Lung (tissue), 17 donors: ENCODE measurements at places on chromosomes 4 and X. TPM values are rescaled to one million over a fixed set of nuclear protein-coding genes. Genes with fewer than 3 reads are reported as not detected.

GRCh38 chr4:95534032-95534431 lies 14.7 kb downstream of the UNC5C start:
- H3K4me3 ChIP-seq: no peak overlapping the region
- no peak overlapping the region for H3K27ac ChIP-seq
- H3K27me3 ChIP-seq: no peaks in the 10 kb centered on the region
- no peaks in the 10 kb centered on the region for H3K36me3 ChIP-seq
- peaks cover 11% of the 10 kb centered on the region for H3K4me1 ChIP-seq
- no peak for DNase-seq

FRYL gene
- total RNA-seq: 49.0 TPM

SPIN3 gene
- 12.2 TPM for total RNA-seq

CT83 gene
- total RNA-seq: not detected

DNA sequence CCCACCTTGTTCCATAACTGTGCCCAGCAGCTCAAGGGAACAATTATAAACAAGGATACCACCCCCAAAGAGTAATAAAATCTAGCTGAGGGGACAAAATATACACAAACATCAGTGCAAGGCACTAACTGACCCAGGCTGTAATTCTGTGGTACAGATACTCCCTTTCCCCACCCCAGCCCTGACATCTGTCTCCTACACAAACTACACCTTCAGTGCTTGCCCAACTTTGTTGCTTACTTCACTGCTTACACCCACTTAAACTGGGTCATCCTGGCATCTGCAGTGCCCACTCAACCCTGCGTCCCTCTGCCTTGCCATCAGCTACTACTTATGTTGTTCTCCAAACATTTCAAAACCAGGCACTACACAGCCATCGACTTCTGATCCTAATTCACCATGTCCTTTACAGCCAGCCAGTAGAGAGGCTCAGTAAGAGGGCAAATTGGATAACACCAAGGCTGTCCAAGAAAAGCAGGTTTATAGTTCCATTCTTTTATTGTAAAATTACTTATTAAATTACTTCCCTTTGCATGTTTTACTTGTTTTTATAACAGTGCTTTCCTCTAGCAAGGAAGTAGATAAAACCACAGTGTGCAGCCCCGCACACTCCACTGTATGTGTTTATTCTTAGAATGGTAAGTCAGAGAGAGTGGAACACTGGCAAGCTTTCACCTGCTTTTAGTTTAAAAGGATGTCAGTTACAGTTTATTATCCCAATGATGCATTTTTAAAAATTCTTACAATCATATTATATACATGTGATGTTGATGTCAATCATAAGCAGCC lies 149.6 kb downstream of the INPP4B start:
- H3K4me3 ChIP-seq: no peak overlapping the region
- no peak overlapping the region for H3K27ac ChIP-seq
- no peaks in the 10 kb centered on the region for H3K4me1 ChIP-seq
- no peaks in the 10 kb centered on the region for H3K36me3 ChIP-seq
- DNase-seq: no peak

GRCh38 chr4:182916483-182917181 lies 554 bp downstream of the DCTD start:
- DNase-seq: peak; percentile 80
- H3K4me1 ChIP-seq: peaks cover 15% of the 10 kb centered on the region
- H3K27me3 ChIP-seq: no peaks in the 10 kb centered on the region
- peak overlapping the region; percentile 85 for H3K4me3 ChIP-seq

AFF2 gene
- total RNA-seq: 13.0 TPM

DNA sequence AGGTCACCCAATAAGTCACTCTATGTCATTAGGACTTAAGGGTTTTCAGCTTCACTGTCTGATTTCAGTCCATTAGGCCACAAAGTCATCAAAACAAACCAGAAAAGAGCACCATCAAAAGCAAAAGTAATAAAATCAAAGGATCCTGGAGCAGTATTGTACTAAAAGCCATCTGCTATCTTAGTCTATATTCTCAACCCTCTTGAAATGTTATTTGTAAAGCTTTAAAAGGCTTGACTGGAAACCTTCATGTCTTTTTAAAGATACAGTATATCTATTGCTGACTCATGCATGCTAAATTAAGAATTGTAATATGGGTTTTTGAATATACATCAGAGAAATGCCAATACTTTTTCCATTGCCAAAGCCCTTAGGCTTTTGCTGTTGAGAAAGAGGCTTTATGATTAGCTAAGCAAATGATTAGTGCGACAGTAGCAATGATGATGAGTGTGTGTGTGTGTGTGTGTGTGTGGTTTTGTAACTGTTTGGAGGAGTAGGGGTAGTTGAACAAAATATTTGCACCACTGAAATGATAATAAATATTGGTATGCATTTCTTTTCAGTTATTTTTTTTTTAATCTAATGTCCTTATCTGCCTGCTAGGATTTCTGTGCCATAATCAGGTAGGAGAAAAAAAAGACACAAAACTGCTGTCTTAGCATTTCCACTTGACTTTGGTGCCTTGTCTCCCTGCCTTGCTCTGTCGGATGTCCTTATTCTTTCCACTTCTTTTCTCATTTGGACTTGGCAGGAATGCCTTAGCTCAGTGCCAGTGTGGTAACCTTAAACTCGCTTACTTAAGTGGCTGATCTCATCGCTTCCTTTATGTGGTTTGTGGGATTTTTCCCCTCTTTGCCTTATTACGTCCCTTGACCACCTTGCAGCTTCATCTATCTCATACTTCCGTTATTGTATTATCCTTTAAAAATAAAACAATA lies 119.7 kb downstream of the PCDH7 start:
- no peak for DNase-seq
- no peak overlapping the region for H3K27ac ChIP-seq
- H3K36me3 ChIP-seq: no peaks in the 10 kb centered on the region
- H3K27me3 ChIP-seq: no peaks in the 10 kb centered on the region
- peaks cover 11% of the 10 kb centered on the region for H3K4me1 ChIP-seq

DNA sequence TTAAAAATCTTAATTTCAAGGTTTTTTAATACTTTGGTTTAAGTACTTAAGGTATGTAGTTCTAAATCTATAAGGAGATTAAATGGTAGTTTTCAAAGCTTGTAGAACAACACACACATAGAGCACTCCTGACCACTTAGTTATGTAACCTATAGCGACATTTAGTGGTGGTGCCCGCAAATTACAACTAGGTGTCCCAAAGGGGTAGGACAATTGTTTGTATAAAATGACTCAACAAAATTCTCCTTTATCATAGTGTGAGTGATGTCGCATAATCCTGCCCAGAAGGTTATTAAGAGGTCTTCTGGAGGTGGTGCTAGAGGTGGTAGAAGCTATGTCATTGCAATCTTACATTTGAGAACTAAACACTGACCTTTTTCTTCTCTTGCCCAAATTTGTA lies 373.0 kb upstream of the RASGEF1B start:
- no peak overlapping the region for H3K27ac ChIP-seq
- DNase-seq: peak; percentile 89
- no peaks in the 10 kb centered on the region for H3K27me3 ChIP-seq
- no peaks in the 10 kb centered on the region for H3K36me3 ChIP-seq
- H3K4me1 ChIP-seq: no peaks in the 10 kb centered on the region
- no peak overlapping the region for H3K4me3 ChIP-seq

SFRP2 gene
- total RNA-seq: 5.6 TPM

GRCh38 chr4:163781726-163782125 lies 287.2 kb downstream of the TMA16 start:
- no peaks in the 10 kb centered on the region for H3K27me3 ChIP-seq
- no peak for DNase-seq
- H3K36me3 ChIP-seq: no peaks in the 10 kb centered on the region
- no peak overlapping the region for H3K4me3 ChIP-seq
- H3K4me1 ChIP-seq: no peaks in the 10 kb centered on the region

DNA sequence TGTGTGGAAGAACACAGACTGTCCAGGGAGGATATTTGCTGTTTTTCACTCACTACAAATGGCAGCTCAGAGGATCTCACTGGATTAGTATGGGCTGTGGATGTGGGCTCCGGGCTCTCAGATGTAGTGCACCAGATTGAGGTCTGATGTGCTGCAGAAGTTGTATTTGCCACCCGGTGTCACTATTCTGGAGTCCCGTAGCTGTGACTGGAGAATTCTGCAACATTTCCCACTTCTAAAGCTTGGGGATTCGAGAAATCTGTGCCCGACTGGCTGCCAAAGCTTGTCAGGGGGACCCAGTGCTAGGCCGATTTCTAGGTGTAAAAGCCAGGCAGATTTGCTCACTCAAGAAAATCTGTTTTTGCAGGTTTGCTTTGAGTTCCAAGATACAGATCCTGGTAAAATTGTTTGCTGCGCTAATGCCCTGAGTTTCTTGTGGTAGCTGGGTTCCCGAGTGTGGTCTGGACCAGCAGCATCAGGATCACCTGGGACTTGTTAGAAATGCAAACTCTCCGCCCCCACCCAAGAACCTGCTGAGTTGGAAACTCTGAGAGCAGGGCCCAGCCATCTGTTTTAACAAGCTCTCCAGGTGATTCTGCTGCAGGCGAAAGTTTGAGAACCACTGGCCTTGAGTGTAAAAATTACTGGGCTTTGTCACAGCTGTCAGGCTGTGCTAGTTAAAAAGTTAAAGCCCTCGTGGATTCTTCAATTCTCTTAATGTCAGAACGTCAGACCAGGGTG lies 18.1 kb downstream of the KIT start:
- no peak overlapping the region for H3K27ac ChIP-seq
- DNase-seq: no peak
- H3K36me3 ChIP-seq: no peaks in the 10 kb centered on the region
- no peak overlapping the region for H3K4me3 ChIP-seq

RBMXL3 gene
- total RNA-seq: not detected

DNA sequence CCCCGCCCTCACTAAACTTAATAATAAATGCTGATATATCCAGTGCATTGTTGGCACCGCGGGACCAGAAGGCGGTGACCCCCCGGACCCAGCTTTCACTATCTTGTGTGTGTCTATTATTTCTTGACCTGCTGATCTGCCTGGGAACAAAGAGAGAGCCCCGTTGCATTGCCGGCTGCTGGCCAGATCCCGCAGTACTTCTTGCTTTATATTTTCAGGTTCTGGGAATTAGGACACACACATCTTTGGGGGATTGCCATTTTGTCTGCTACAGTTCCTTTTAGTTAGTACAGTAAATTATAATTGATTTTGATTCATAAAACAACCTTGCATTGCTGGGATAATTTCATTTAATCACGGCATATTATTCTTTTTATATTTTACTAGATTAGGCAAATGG lies 2.2 kb upstream of the RTL8B start:
- no peak overlapping the region for H3K4me3 ChIP-seq
- no peaks in the 10 kb centered on the region for H3K27me3 ChIP-seq
- DNase-seq: no peak
- H3K27ac ChIP-seq: no peak overlapping the region

GRCh38 chr4:106796876-106797275 lies 239.2 kb downstream of the DKK2 start:
- no peak for DNase-seq
- H3K4me3 ChIP-seq: no peak overlapping the region
- H3K36me3 ChIP-seq: no peaks in the 10 kb centered on the region
- no peak overlapping the region for H3K27ac ChIP-seq
- no peaks in the 10 kb centered on the region for H3K27me3 ChIP-seq

MAP7D3 gene
- total RNA-seq: 8.9 TPM

CDKL5 gene
- total RNA-seq: 29.2 TPM

GRCh38 chr4:73682508-73682907 lies 57.9 kb upstream of the CXCL8 start:
- no peak for DNase-seq
- no peaks in the 10 kb centered on the region for H3K4me1 ChIP-seq
- no peak overlapping the region for H3K27ac ChIP-seq
- no peaks in the 10 kb centered on the region for H3K27me3 ChIP-seq
- no peak overlapping the region for H3K4me3 ChIP-seq
- no peaks in the 10 kb centered on the region for H3K36me3 ChIP-seq

DNA sequence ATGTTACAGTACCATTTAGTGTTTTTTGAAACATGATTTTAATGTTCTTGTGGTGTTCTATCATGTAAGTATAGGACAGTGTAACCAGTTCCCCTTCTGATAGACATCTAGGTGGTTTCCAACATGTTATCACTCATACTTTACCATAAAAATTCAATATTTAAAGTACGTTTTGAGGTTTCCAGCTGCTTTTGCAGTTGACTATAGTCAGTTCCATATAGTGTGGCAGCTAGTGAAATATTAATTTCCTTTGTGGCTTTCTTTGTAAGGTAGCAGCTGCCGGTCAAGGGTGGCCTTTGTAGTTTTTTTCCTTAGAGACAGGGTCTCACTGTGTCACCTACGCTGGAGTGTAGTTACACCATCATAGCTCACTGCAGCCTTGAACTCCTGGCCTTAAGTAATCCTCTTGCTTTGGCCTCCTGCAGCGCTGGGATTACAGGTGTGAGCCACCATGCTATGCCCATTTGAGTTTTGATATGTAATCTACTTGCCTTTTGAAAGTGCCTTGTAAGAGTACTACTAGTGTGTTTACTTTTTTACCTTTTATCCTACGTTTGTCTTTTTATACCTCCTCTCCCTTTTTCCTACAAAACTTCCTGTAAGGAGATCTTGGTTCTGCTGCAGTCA lies 63.0 kb downstream of the ARHGAP10 start:
- no peaks in the 10 kb centered on the region for H3K27me3 ChIP-seq
- H3K27ac ChIP-seq: no peak overlapping the region
- DNase-seq: no peak
- H3K4me1 ChIP-seq: peaks cover 25% of the 10 kb centered on the region

DNA sequence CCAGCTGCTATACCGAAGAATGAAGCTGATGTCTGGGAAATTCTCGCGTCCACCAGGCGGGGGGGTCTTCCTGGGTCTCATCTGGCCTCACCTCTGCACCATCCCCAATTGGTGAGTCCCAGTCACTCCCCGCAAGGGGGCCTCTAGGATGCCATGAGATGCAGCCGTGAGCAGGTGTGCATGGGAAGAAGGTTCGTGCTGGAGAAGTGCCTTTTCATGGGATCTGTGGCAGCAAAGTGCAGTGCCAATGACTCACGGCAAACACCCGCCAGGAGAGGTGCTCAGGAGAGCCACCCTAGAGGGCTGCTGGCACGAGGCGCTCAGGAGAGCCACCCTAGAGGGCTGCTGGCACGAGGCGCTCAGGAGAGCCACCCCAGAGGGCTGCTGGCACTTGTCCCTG lies 55.1 kb downstream of the CPZ start:
- no peak overlapping the region for H3K4me3 ChIP-seq
- peaks cover 10% of the 10 kb centered on the region for H3K27me3 ChIP-seq
- H3K4me1 ChIP-seq: no peaks in the 10 kb centered on the region
- H3K27ac ChIP-seq: no peak overlapping the region
- H3K36me3 ChIP-seq: no peaks in the 10 kb centered on the region

CXCL11 gene
- not detected for total RNA-seq

GRCh38 chr4:26873391-26874026 lies 12.9 kb downstream of the STIM2 start:
- no peak overlapping the region for H3K4me3 ChIP-seq
- no peak for DNase-seq
- peaks cover 6% of the 10 kb centered on the region for H3K4me1 ChIP-seq

DNA sequence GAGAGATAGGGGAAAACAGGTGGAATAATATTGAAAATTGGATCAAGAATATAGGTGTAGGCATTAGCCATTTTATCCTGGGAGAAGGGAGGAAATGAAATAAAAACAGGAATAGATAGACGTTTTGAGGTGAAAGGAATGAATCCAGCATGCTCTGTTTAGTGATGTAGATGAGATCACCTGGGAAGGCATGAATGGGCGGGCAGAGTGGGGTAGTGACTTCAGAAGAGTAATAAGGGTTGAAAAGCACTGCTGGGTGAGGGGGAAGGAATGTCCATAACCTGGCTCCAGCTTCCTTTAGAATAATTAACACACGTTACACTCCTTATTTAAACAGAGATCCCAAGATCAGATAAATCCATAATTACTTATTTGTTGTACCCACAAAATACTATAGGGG lies 191.1 kb upstream of the ANXA3 start:
- no peaks in the 10 kb centered on the region for H3K36me3 ChIP-seq
- H3K27me3 ChIP-seq: no peaks in the 10 kb centered on the region
- no peak overlapping the region for H3K4me3 ChIP-seq

- H3K27me3 ChIP-seq: no peaks in the 10 kb centered on the region
- peaks cover 7% of the 10 kb centered on the region for H3K36me3 ChIP-seq
- no peak overlapping the region for H3K27ac ChIP-seq
- no peak for DNase-seq
- H3K4me3 ChIP-seq: no peak overlapping the region
These were observed 30.6 kb downstream of the USP46 start for GRCh38 chr4:52628543-52628942.

SCML1 gene
- total RNA-seq: 7.3 TPM
